ENCODE measurements at places on chromosomes 13 and 19.
A peak's percentile ranks its signal among the peaks of the same experiment; 100 is the strongest.

DNA sequence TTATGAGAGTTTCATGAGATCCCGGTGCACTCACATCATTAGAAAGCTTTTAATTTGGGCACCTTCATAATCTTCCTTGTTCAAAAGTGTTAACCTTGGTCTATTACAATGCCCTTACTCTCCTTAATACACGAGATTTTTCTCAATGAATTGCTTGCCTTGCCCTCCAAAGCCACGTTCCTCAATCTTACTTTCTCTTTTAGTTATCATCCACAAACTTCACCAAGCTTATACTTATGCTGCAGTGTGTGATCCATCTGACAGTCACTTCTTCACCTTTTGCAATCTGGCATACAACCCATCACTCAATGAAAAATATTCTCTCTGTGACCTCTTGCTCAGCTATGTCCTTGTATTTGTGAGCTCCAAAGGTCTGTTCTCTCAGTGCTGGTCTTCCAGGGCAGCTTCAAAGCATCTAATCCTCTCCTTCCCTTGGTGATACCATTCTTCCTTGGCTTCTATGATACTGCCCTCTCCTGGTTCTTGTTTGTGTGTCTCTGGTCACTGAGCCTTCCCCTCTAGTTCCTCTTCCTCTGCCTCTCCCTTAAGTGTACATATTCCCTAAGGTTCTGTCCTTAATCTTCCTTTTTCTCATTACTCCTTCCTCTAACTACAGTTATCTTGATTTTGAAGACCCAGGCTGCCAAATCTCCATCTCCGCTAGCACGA is 202.2 kb upstream of the STARD13 start:
- no peak for DNase-seq

GRCh38 chr19:18985257-18985656 is 44.2 kb upstream of the HOMER3 start:
- peak; percentile 35 for DNase-seq

- no peak for DNase-seq
Observed at GRCh38 chr13:81089371-81090157, 748.6 kb upstream of the SPRY2 start.

DNA sequence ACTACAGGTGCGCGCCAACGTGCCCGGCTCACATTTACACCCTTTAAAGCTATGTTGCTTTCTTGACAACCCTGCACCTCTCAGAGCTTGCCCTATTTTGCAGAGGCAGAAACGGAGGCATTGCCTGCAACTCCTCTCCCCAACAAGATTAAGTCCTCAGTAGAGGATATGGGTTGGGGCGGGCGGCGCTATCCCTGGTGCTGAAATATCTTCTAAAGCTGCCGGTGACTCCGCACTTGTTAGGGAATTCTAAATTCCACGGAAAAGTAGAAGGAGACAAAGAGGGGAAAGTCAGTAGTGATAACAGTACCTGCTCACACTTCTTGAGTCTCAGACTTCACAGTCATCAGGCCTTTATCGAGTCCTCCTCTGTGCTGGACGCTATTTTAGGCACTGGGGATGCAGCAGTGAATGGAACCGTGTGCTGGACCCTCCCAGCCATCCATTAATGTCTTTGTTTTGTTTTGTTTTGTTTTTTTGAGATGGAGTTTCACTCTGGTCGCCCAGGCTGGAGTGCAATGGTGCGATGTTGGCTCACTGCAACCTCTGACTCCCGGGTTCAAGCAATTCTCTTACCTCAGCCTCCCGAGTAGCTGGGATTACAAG is 18.0 kb downstream of the SLC5A5 start:
- DNase-seq: peak; percentile 80

GRCh38 chr13:103140001-103140671 is 73.9 kb upstream of the SLC10A2 start:
- peak; percentile 22 for DNase-seq

DNA sequence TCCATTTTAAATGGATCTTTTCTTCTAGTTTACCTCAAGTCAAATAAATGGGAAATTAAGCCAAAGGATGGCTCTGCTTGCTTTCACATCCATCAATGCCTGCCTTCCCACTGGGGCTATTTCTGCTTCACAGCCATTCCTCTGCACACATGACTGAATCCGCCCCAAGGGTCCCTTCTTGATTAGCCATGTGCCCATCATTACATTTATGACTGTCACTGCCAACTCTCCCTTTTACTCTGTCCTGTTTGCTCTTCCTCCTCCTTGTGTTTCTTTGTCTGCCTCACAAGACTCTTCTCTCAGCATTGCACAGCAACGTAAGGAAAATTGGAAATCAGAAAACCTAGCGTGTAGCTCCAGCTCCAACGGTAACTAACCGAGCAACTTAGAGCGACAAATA is 410.2 kb downstream of the TBC1D4 start:
- DNase-seq: no peak

DNA sequence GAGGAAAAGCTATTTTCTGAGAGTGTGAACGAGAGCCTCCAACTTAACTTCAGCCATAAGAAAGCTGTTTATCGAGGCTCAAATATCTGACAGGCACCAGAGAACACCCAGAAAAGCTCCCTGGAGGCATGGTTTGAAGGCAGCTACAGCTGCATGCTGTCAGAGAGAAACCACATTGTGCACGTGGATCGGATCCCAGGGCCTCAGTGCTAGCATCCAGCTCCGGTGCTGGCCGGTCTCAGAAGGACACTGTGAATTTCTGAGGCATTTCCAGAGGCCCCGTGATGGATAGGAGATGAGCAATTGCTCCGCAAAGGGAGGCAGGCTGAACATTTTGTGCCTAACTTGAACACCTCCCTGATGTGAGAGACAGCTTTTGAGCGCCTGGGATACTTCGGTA is 315.7 kb downstream of the FGF9 start:
- no peak for DNase-seq

- DNase-seq: no peak
Observed at GRCh38 chr13:111140562-111141105, 25.5 kb downstream of the ARHGEF7 start.

DNA sequence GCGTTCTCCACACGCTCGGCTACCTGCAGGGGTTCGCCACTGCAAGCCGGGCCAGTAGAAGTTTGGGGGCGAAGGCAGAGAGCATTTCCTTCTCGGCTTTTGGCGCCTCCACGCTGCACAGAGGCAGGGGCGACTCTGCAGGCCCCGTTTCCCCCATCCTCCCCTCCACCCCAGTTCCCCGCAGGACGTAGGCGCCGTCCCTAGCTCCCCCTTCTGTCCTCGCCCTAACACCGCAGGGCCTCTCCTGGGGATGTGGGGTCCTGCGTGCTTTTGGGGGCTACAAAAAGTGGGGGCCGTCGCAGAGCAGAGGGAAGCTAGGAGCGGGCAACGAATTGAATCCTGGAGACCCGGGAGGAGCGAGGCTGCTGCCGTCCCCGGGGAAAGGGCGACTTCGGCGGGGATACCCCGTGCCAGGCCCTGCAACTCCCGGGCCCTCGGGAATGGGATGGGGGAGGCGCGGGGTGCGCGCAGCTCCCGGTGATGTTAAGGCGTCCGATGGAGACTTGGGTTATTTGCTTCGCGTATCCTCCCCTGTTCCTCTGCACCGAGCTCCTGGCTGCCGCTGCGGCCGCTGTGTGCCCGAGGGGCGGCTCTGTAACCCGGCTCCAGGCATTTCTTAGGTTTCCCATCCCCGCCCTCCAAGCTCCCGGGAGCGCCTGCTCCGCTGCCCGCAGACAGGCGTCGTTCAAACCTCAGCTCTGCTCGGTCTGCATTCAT is 255.9 kb upstream of the SOX21 start:
- DNase-seq: peak; percentile 73

Data from astrocyte of the hippocampus (primary cell).